ENCODE measurements at places on chromosomes 4 and X.
A peak's percentile ranks its signal among the peaks of the same experiment; 100 is the strongest.

- DNase-seq, result peak; percentile 30
Observed at GRCh38 chrX:110341189-110342035, 17.2 kb upstream of the RTL9 start.

DNA sequence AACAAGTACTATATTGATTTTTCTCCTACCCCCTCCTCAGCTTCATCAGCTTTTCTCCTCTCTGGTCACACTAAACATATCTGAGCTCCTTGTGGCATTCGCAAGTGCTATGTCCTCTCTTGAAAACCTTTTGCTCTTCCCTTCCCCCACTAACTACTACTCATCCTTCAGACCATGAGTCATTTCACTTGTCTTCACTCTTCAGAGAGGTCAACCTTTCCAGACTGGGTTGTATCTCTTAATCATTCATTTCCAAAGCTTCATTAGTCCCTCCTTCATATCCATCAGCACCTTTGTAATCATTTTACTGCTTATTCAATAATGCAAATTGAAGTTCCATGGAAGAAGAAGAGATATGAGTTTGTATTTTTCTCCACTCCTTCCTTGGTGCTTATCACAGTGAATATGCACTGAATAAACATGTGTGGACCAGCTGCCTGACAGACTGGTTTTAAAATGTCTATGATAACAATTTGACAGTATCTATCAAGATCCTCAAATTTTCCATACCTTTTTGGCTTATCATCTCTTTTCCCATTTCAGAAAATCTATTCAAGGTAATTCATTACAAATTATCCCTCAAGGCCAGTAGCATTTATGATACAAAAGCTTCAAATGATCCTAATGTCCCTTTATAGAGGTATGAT lies 28.4 kb downstream of the DDX60L start:
- DNase-seq, result peak; percentile 76

GRCh38 chr4:30718021-30718542 lies 2.1 kb upstream of the PCDH7 start:
- DNase-seq, result peak; percentile 42

GRCh38 chrX:6024204-6024603 lies 204.5 kb downstream of the NLGN4X start:
- no peak for DNase-seq

- DNase-seq, result no peak
Observed at GRCh38 chr4:159014859-159015258, 88.0 kb upstream of the RAPGEF2 start.

DNA sequence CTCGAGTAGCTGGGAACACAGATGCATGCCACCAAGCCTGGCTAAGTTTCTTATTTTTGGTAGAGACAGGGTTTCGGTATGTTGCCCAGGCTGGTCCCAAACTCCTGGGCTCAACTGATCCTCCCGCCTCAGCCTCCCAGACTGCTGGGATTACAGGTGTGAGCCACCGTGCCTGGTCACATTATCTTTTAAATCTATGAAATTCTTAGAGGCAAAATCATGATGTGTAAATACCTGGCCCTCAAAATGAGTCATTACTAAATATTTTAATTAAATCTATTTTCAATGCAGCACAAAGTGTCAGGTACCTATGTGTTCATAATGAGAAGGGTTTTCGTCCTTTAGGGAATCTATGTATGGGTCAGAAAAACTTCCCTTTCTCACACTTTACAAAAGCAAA lies 222.5 kb upstream of the GPC4 start:
- no peak for DNase-seq

DNA sequence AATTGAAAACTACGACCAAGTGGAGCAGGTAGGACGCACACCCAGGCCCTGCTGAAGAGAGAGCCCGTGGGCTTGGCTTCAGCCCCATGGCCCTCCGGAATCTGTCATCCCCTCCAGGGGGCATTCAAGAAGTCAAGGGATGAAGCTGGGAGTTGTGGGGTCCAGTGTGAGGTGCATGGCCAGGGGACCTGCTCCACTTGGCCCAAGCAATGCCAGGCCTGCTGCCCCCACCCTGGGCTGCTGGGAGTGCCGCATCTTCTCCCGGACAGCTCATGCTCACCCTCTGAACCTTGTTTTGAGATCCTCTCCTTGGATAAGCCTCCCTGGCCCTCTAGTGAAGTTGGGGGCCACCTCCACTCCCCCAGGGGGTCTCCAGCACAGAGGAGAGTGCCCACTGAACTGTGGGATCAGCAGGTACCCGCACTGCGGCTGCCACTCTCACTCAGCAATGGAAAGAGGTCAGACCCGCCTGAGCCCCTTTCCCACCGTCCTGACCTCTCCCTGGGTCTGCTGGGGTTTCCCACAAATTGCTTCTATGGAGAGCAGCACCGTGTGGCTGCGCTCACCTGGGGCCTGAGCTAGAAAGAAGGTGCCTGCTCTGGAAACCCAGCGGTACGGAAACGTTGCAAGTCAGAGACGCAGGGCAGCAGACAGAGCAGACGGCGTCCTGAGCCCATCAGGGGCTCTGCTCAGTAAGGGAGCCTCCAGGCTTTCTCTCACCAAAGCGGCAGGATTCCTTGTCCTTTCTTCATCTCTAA lies 5.0 kb upstream of the ABLIM2 start:
- no peak for DNase-seq

- DNase-seq, result no peak
Observed at GRCh38 chrX:66039944-66040343, at the start of gene VSIG4. Gene VSIG4, minus strand, starts transcription at chrX:66040080. Its CDS starts 82 bp downstream, at chrX:66039998.

- DNase-seq, result no peak
Observed at GRCh38 chrX:54223581-54223980, 40.5 kb upstream of the FAM120C start.

GRCh38 chrX:38999099-38999498 lies 197.8 kb downstream of the MID1IP1 start:
- DNase-seq, result no peak

- no peak for DNase-seq
Observed at GRCh38 chr4:4377732-4378460, 9.0 kb upstream of the NSG1 start.

DNA sequence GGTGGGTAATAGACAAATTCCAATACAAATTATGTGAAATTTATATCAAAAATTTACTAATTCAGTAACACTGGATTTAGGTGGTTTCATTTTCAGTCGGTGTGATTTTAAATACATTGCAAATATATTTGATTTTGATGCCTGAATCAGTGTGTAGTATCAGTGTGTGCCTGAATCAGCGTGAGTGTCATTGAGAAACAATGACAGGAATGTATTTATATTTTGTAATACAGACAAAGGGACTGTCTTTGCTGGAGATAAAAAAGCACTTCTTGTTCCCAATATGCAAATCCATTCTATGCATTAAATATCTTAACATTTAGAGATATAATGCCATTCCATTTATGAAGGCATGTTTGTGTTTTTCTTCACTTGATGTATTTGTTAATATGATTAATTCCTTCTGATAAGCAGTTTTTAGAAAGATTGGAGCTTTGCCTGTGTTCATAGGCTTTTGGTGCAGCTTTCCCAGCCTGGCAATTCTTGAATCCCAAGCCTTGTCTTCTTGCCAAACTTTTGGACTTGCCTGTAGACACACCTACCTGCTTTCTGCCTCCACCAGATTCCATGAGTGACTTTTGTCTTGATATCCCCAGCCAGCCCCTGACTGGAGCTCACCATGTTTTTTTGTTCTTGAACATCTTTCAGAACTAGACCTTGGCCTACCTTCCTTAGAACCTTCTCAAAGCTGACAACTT lies 243.8 kb downstream of the ADGRL3 start:
- peak; percentile 22 for DNase-seq

DNA sequence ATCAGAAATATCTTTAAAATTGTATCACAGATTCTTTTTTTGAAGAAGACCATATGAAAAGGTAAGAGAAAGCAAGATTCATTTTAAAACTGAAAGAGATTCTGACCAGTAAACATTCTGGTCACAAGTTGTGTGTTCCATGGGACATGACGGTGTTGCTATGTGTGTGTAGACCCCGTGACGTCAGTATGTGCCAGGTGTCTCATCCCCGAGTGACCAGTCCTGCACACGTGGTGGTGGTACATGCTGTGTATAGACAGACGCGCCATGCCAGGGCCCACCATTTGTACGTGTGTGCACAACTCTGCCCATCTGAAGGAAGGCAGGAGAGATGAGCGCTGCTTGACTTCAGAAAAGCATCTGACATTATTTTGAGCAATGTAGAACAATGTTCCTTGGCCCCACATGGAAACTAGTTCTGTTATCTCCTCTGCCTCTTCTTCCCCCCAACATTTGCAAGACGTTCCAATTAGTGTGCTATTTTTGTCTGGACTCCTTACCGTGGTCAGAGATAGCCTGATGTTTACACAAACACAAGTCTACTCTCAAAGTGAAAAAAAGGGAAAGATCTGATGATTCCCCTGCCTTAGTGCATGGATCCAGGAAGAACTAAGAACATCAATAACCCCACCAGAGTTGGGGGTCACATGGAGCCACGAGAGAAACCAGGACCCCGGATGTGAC lies 51.2 kb downstream of the IRF2 start:
- DNase-seq, result no peak

GRCh38 chrX:30181353-30181752 lies 34.0 kb upstream of the MAGEB2 start:
- no peak for DNase-seq

GRCh38 chrX:53695946-53696549 lies 9.5 kb upstream of the HUWE1 start:
- no peak for DNase-seq

GRCh38 chr4:61485056-61485455 lies 284.9 kb downstream of the ADGRL3 start:
- no peak for DNase-seq

- DNase-seq, result peak; percentile 12
Observed at GRCh38 chr4:124710911-124711310, 1.6 kb downstream of the ANKRD50 start.

GRCh38 chr4:186534056-186534455 lies 21.3 kb downstream of the MTNR1A start:
- DNase-seq, result no peak

GRCh38 chrX:130097507-130098209 lies 12.6 kb downstream of the ELF4 start:
- no peak for DNase-seq

DNA sequence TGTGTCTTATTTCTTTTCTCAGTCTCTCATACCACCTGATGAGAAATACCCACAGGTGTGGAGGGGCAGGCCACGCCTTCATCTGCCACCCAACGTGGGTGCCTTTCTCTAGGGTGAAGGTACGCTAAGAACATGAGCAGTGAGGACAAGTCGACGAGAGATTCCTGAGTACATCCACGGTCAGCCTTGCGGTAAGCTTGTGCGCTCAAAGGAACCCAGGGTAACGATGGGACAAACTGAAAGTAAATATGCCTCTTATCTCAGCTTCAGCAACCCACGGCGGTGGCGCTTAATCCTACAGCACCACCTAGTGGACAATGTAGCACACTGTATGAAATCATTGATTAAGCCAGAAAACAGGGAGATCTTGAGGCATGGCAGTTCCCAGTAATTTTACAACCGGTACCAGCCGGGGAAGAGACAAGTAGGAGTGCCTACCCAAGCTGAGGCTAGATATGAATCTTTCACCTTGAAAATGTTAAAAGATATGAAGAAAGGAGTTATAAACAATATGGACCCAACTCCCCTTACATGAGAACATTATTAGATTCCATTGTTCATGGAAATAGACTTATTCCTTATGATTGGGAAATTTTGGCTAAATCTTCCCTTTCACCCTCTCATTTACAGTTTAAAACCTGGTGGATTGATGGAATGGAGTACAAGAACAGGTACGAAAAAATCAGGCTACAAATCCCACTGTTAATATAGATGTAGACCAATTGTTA lies 63.0 kb downstream of the ZNF732 start:
- DNase-seq, result peak; percentile 52

DNA sequence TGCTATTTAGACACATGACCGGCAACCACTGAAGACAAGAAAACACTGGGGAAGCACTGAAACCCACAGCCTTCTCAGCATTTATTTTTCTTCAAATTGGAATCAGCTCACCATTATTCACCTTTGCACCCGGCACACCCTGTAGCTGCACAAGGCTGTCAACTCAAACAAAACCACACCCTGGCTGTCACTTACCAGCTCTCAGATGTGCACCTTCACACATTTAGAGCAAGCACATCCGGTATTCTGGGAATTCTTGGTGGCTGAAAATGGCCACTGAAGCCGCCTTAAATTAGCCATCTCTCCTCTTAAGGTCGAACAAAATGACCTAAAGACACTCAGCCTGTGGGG lies 5.9 kb downstream of the ZFYVE28 start:
- DNase-seq, result no peak

- DNase-seq, result no peak
Observed at GRCh38 chr4:52956691-52957090, 94.6 kb downstream of the RASL11B start.

DNA sequence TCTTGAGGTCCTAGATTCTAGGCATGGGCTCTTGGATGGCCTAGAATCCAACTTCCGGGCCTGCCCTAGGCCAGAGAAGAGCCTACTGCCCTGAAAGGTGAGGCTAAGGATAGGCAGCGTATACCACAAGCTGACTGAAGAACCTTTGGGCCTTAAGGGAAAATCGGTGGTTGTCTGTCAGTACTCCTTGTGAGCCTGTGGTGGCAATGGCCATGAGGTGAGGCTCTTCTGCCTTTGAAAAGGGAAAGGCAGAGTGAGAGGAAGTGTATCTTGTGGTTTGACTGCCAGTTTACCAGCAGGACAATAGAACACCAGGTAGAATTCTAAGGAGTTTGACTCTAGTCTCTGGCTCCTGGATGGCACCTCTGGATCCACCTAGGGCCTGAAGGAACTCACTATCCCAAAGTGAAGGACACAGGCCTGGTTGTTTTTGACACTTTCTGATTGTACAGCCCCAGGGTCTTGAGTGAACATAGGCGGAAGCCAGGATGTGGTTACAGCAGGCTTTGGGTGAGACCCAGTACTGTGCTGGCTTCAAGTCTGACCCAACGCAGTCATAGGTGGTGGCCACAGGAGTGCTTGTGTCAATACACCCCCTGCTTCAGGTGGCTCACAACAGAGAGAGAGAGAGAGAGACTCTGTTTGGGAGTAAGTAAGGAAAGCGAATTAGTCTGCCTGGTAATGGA lies 20.9 kb downstream of the ITIH6 start:
- no peak for DNase-seq

- DNase-seq, result no peak
Observed at GRCh38 chr4:187227907-187228704, 504.4 kb upstream of the FAT1 start.

- DNase-seq, result peak; percentile 13
Observed at GRCh38 chrX:18146954-18147353, 73.7 kb downstream of the BEND2 start.

GRCh38 chrX:50088645-50089044 lies 112.2 kb downstream of the AKAP4 start:
- DNase-seq, result no peak

GRCh38 chr4:5878359-5878758 lies 14.5 kb downstream of the CRMP1 start:
- DNase-seq, result no peak

Measured in ACHN (cell line).